Stimulated activated CD4-positive, alpha-beta T cell treated with anti-CD3 and anti-CD28 coated beads, Interleukin-4, amount 100 ng/mL, for 24 hours (primary cell): ENCODE measurements at places on chromosomes 12 and 14.
A peak's percentile ranks its signal among the peaks of the same experiment; 100 is the strongest.

- DNase-seq = no peak
Measured at GRCh38 chr14:22337521-22337920, 251.5 kb downstream of the DAD1 start.

GRCh38 chr14:71113376-71113775 is 206.1 kb downstream of the PCNX1 start:
- no peak for DNase-seq

- DNase-seq = no peak
Measured at GRCh38 chr12:118355843-118356242, 16.9 kb downstream of the TAOK3 start.

DNA sequence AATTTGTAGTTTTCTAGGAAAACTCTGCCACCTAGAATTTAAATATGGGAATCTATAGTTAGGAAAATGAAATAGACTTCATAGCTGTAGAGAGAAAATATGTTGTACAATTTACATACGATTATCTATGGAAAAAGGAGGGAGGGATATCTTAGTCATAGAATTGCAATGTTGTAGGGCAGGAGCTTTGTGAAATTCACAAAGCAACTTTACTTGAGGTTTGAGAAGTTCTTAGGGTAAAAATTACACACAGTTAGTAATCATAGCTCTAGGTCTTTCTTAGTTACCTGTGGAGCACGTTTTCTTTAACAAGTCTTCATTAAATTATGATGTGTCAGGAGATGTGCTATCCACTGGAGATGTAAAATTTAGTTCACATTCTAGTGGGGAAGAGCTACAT is 61.4 kb upstream of the DBX2 start:
- DNase-seq = no peak

GRCh38 chr12:93043192-93043876 is 114.2 kb upstream of the EEA1 start:
- no peak for DNase-seq

GRCh38 chr14:103679351-103679750 is 35.9 kb downstream of the XRCC3 start:
- DNase-seq = peak; percentile 41

- DNase-seq = no peak
Measured at GRCh38 chr14:79419571-79420327, 791.6 kb downstream of the DIO2 start.

DNA sequence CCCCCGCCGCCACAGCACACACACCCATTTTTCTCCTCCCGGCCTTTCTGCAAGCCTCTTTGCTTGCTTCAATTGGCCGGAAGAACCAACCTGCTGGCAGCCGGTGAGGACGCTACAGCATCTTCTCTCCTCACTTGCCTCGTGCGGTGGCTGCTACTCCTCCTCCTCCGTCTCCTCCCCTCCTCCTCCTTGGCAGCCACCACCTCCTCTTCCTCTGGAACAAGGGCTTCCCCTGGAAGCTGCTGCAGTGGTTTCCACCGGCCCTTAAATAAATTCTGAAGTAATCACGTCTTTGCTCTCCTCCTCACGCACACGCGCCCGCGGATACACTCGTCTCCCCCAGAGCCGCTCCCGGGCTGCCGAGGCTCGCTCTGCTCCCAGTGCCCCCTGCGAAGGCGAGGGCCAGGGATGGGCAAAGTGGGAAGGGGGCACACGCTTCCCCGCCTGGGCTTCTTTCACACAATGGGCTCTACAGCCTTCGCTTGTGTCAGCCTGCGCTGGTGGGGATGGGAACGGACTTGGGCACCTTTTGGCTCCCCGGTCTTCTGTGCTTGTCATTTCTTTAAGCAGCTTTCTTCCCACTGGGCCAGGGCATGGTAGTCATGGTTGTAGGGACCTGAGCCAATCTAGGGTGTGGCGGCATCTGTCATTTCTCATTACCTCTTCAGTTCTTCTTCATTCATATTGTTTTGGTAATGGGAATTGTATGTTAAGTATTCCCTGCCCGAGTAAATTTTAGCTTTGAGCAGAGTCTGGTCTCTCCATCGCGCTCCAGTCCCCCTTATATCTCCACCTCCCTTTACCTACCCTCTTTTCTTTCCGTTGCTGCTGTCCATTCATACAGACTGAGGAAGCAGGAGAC is at the start of gene PPFIA2:
TSS of gene PPFIA2 (minus strand) at position 161 of the 862 bp plus-strand sequence.
- DNase-seq = no peak

DNA sequence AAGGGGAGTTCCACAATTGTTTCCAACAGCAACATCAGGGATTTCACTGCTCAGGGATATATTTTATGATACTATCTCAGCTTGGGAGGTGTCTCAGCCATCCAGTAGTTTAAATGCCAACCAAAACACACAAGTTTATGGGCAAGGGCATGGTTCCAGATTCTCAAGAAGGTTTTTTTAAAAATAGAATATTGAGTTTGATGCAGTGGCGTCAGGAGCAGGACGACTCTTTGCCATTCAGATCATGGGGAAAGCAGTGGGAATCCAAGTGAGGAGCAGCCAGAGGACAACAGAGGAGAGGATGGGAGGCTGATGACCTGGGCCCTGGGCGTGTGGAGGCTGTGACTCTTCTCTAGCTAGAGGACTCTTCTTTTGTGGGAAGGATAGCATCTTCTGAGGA is 25.7 kb downstream of the TSHR start:
- no peak for DNase-seq

- DNase-seq = no peak
Measured at GRCh38 chr12:4809449-4810218, 89.4 kb downstream of the GALNT8 start.

DNA sequence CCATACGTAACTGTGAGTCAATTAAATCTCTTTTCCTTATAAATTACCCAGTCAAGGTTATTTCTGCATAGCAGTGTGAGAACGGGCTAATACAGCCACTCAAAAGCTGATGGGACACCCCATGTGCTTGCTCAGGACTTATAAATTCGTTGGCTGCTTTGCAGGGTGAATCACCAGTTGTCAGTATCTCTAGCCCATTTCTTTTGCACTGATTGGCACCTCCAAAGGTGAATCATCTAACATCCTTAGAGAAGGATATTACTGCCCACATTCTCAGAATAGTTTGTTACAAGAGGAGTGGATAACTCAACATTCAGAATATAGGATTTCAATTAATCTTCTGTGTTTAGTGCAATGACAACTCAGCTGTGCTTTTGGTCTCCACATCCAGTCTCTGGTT is 601.5 kb downstream of the KCNH5 start:
- DNase-seq = no peak

- no peak for DNase-seq
Measured at GRCh38 chr12:106138633-106139421, at the start of gene NUAK1. NUAK1 (minus strand) TSS chr12:106138954; CDS start chr12:106138653, 301 bp downstream.

DNA sequence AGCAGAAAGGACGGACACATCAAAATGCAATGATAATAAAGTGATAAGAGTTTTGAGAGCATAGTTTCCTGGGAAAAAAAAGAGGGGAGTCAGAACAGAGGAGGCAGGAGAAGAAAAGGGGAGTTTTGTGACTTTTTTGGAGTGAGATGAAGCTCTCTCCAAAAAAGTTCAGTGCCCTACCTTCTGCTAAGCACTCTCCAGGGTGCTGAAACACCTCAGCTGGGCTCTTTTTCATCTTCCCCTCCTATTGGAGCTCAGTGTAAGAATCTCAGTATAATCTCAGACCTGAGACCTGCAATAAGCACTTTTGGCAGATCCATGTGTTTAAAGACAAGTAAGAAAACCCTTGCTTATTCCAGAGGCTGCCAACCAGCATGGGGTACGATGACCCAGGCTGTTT is 58.9 kb upstream of the SRRM4 start:
- DNase-seq = no peak

DNA sequence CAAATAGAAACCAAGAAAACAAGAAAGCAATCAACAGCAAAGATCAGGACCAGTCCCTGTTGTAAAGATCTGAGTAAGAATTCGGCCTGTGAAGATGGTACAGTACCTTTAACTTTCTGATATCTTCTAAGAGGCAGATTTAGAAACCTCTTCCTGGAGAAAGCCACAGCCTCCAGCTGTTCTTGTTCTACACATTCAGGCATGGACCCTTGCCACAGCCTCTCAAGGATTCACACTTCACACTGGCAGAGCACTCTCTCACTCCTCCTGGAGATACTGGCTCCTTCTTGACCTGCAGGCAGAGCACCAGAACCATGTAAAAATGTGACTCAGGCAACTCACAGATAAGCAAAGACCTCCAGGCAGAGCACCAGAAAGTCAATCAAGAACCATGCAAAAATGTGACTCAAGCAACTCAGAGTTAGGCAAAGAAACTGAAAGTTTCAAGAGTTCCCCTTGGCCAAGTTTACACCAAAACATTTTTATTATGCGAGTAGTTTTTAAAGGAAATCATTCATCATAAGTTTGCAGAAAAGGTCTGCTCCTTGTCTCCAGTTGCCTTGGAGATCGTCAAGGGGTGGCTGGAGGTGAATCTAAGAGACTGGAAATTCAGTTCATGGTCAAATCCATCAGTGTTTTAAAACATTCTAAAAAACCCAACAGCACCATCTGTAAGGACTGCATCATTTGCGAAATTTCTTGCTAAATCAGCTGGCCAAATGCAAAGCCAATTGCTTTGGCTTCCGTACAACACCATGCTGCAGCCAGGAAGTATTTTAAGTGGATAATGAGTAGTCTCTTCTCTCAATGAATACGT is 119.3 kb upstream of the MDM1 start:
- peak; percentile 57 for DNase-seq

GRCh38 chr12:94208622-94208966 is 60.2 kb downstream of the PLXNC1 start:
- DNase-seq = peak; percentile 41

DNA sequence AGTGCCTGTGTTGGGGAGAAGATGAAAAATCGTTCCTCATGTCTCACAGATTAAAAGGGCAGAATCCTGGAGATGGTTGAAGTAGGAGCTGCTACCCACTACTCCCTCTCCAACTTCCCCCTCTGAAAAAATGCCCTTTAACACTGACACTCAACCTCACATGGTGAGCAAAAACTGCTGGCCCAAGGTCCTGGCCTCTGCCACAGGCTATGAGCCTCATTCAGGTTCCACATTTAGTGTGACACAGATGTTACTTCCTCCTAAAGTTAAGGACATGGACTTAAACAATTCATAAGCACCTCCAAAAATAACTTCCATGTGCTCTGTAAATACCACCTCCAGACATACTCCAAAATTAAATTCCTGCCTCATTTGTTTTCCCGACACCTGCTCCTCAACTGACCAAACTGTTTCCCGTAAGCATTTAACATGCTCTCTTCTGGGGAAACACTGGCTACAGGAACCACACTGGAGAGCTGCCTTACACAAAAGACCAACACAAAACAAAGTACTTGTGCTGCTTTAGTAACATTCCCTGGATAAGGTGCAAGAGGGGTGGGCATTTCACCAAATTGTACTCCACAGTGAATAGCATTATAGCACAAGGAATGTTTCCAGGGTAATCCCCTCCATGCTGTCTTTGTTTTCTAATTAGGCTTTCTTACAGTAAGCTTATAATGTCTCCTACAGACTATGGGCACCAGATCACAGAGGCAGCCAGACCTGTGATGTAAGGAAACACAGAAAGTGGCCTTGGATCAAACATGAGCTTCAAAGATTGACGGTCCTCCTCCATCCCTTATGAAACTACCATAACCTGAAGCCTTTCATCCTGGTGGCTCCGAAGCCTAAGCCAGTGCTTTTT is 57.0 kb downstream of the PHLDA1 start:
- no peak for DNase-seq

DNA sequence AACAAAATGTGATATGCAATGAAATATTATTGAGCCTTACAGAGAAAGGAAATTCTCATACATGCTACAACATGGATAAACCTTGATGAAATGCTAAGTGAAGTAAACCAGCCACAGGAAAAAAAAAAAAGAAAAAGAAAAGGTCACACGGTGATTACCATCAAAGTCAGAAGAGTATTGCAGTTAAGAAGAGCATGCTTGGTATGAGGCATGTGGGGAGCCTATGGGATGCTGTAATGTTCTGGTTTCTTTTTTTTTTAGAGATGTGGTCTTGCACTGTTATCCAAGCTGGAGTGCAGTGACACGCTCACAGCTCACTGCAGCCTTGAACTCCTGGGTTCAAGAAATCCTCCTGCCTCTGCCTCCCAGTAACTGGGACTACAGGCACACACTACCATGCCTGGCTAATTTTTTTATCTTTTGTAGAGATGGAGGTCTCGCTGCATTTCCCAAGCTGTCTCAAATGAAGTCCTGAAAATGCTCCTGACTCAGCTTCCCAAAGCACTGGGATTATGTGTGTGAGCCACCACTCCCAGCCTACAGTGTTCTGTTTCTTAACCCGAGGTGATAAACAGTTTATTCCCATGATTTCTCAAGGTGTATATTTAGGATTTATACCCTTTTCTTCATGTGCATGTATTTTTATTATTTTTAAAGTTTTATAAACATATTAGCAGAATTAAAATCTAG is 96.2 kb downstream of the SEC23A start:
- no peak for DNase-seq

- DNase-seq = no peak
Measured at GRCh38 chr14:90419200-90419599, 22.4 kb downstream of the CALM1 start.

- no peak for DNase-seq
Measured at GRCh38 chr12:119302451-119303080, 32.0 kb upstream of the CCDC60 start.

DNA sequence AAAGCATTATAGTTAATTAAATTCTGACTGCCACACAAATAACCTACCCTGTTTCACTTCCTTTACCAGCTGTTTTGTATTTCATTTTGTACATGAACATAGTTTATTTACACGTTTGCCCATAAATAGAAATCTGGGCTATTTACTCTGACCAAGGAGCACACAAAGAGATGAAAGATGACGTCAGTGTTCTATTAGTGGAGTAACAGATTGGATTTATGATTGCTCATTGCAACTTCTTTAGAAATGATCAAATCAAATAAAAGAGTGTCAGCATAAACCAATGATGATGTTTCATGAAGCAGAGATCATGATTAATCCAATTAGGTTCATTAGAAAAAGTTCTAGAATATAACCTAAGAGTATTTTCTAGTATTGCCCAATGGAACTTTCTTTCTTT is 12.0 kb upstream of the RTL1 start:
- no peak for DNase-seq

DNA sequence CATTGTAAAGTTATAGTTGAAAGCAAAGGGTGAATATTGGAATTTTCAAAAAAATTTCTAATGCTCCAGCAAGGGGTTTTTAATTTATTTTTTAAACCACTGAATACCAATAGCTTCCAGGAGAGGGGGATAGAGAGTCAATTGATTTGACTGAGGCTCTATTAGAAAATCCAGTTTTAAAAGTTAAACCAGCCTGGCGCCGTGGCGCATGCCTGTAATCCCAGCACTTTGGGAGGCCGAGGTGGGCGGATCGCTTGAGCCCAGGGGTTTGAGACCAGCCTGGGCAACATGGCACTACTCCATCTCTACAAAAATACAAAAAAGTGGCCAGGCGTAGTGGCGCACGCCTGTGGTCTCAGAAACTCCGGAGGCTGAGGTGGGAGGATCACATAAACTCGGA is 150.1 kb downstream of the SLC38A4 start:
- no peak for DNase-seq
